ENCODE measurements at places on chromosomes 1 and 21.

DNA sequence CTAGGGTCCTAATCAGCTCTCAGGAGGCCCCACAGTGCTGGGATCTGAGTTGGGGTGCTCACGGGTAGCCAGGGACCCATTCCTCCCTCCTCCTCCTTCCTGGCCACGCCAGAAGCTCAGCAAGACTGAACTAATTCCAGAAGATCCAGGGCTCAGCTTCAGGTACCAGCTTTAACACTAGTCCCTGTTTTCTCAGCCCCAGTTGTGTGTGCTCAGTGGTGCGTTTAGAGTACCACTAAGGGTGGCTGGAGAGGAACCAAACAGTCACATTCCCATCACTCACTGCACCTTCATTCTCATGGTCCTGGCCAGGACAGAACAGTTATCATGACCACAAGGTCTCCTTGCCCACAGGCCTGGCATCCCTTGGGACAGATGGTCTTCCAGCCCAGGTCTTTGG lies 20.8 kb downstream of the PKP1 start:
- no peak for DNase-seq

- no peak for DNase-seq
Measured at GRCh38 chr1:185412385-185413087, 95.5 kb upstream of the IVNS1ABP start.

DNA sequence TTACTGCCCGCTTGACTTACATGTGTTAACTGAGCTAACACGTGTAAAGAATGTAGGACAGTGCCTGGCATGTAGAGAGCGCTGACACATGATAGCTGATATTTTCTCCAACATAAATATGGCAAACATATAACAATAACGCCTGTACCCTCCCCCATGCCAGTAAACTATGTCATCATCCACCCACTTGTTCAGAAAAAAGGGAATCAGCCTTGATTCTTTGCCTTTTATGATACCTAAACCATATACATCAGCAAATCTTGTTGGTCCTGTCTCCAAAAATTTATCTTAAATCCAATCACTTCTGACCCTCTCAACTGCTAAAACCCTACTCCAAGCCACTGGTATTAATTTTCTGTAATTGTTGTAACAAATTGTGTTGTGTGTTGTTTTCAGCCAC lies 1.1 kb upstream of the ZNF692 start:
- no peak for DNase-seq

DNA sequence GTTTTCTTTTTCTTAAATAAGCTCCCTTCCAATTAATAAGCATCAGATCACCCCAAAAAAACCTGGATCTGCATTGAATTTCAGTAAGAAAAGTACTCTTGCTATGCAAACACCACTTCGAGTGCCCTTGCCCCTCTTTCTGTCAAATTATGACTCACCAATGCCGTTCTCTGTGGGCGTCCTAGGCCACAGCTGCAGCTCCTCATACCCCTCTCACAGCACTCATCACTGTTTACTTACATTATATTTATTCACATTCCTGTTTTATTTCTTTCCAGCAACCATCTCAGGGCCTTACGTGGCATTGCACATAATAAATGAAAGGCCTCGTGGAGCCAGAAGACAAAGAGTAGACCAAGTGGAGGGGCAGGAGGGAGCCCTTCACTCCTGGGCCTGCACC lies 99.1 kb upstream of the CTTNBP2NL start:
- peak; percentile 22 for DNase-seq

- peak; percentile 52 for DNase-seq
Measured at GRCh38 chr1:166479052-166479631, 312.3 kb upstream of the FAM78B start.

DNA sequence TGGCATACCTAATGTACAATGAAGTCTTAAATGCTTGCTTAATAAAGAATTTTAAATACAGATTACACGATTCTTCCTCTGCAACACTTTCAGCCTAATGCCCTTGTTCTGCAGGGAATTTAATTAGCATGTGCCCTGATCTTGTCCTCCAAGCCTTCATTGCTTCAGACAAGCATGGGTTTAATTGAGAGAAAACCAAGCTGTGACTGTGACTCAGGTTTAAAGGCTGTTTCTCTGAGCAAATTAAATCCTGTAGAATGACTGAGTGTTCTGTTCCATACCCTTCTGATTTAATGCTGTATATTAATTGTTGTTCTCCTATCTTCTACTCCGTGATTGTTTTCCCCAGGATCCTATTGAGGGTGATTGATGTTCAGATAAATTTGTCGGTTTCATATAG lies 269.0 kb upstream of the PRMT6 start:
- DNase-seq = no peak

GRCh38 chr1:168210312-168210711 lies 15.5 kb upstream of the SFT2D2 start:
- no peak for DNase-seq

- DNase-seq = peak; percentile 99
Measured at GRCh38 chr1:234997201-234997895, 131.3 kb downstream of the TOMM20 start.

- DNase-seq = peak; percentile 59
Measured at GRCh38 chr1:88327391-88328267, 356.4 kb upstream of the PKN2 start.

- DNase-seq = no peak
Measured at GRCh38 chr1:21814241-21814918, 2.3 kb downstream of the LDLRAD2 start.

- no peak for DNase-seq
Measured at GRCh38 chr1:2103266-2103900, 53.2 kb downstream of the PRKCZ start.

- DNase-seq = no peak
Measured at GRCh38 chr21:42222821-42223390, 4.0 kb downstream of the ABCG1 start.

- no peak for DNase-seq
Measured at GRCh38 chr1:104593413-104594187, 843.9 kb downstream of the AMY1C start.

DNA sequence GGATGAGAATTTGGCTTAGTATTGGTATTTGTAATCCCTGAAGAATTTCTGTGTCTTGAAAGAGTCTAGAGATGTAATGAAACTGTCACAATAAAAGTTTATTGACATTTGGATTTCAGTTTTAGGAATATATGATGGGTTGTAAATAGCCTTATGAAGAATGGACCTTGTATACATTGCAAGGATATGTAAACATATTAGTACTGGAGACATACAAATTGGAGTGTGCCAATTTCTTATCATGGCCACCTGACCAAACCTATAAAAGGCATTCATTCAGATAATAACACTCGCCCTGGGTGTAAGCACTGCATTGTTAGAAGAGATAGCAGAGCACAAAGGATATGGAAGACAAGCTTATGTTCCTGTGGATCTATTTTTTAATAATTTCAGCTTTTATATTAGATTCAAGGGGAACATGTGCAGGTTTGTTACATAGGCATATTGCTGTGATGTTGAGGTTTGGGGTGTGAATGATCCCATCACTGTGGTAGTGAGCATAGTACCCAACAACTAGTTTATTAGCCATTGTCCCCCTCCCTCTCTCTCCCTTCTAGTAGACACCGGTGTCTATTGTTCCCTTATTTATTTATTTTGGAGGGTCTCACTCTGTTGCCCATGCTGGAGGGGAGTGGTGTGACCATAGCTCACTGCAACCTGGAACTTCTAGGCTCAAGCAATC lies 8.6 kb downstream of the S1PR1 start:
- DNase-seq = no peak

DNA sequence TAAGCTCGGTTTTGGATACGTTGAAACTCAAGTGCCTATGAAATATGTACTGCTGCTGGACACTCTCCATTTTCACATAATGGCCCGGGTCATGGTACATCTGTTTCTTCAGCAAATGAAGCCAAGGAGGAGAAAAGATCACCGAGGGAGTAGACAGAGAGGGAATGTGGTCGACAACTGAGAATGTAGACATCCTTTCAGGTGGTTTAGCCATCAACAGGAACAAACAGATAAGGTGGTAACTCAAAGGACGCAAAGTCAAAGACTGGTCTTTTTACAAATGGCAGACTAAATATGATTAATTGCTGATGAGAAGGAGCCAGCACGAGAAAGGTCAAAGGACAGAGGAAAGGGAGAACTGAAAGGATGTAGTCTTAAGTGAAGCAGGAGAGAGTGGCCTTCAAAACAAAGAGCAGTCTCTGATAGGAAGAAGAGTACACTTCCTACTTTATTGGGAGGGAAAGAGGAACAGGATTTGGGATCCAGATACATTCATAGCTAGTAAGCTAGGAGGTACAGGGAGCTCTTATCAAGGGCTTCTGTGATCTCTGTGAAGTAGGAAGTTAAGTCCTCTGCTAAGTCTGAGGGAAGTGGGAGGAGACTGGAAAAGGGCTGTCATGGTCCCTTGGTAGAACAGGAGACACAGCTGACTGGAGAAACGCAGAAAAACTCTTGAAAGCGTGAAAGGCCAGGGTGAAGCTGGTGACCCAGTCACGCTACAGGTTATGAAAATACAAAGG lies 28.3 kb downstream of the NUP133 start:
- no peak for DNase-seq

- DNase-seq = peak; percentile 25
Measured at GRCh38 chr1:87673748-87674147, 345.1 kb downstream of the LMO4 start.

GRCh38 chr1:204011426-204011825 lies 61.5 kb upstream of the SOX13 start:
- no peak for DNase-seq

DNA sequence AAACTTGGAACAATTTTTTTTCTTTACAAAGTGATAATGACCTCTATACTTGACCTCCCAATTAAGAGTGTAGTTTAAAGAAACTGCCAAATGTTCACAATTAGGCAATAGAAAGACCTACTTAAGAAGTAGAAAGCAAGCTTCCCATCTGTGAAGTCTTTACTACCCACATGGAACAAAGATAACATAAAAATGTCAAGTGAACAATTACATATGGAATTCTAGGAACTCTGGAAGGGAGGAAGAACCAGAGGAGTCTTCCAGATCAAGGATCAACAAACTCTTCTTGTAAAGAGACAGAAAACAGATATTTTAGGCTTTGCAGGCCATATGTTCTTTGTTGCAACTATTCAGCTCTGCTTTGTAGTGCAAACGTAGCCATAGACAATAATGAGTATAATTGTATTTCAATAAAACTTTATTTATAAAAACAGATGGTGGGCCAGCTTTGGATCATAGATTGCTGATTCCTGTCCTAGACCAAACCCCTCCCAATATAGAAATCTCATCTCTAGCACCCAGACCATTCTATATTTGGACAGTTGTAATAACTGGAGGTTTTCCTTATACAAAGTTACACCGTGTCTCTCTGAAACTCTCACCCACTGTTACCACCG lies 68.4 kb upstream of the MAGI3 start:
- no peak for DNase-seq

- DNase-seq = no peak
Measured at GRCh38 chr1:51621841-51622454, 5.1 kb downstream of the OSBPL9 start.

- DNase-seq = no peak
Measured at GRCh38 chr1:98842241-98842640, 162.4 kb downstream of the PLPPR5 start.

GRCh38 chr1:89631816-89632656 lies 884 bp upstream of the LRRC8C start:
- no peak for DNase-seq

GRCh38 chr1:55190109-55190508 lies 25.1 kb downstream of the USP24 start:
- no peak for DNase-seq

Data from choroid plexus epithelial cell (primary cell).